SJSA1 (cell line): ENCODE measurements at places on chromosomes 11 and 22. TPM values are rescaled to one million over a fixed set of nuclear protein-coding genes. Genes with fewer than 3 reads are reported as not detected.
A peak's percentile ranks its signal among the peaks of the same experiment; 100 is the strongest.

SCGB1C1 gene
- total RNA-seq, result not detected in 2 replicates

ARHGAP42 gene
- total RNA-seq, result 17.2 and 20.3 TPM in 2 replicates

BTG4 gene
- 2.4 TPM in 1 of 2 replicates, not detected in the other for total RNA-seq

DRD4 gene
- not detected in 2 replicates for total RNA-seq

PRCP gene
- 37.2 and 38.5 TPM in 2 replicates for total RNA-seq

OR52I2 gene
- not detected in 2 replicates for total RNA-seq

APOBEC3H gene
- 1.4 TPM in 1 of 2 replicates, not detected in the other for total RNA-seq

CAPRIN1 gene
- 126 and 193 TPM in 2 replicates for total RNA-seq

AQP11 gene
- 0.18 TPM in 1 of 2 replicates, not detected in the other for total RNA-seq

RIBC2 gene
- not detected in 2 replicates for total RNA-seq

VSIG2 gene
- total RNA-seq, result not detected in 2 replicates

DNA sequence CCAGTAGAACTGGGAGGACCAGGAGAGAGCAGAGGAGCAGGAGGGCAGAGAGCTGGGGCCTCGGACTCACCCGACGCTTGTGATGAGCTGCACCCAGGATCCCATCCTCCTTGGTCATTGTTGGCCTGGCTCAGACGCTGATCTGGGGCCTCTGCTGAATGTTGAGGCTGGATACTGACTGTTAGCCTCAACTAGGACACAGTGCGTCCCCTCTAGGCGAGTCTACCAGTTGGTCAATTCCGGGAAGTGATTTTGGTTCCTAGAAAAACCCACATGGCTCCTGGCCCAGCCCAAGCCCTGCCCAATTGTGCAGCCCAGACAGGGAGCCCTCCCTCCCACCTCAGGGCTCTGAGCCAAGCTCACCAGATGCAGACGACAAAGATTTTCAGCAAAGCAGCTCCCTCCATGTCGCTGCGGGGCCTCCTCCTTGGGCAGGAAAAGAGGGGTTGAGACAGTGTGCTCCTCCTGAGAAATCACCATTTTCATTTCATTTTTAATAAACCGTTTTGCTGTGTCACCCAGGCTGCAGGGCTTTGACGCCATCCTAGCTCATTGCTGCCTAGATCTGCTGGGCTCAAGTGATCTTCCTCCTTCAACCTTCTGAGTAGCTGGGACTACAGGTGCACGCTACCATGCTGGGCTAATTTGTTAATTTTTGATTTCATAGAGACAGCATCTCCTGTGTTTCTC lies at the start of gene APOL4:
Gene APOL4 (minus strand): TSS at position 180 of the 690 bp plus-strand sequence. CDS start 75 bp downstream, at position 105.
- no peak for DNase-seq
- 0 out of 2 replicates have a peak, but pooled peaks cover 5% of the 10 kb centered on the region for H3K4me1 ChIP-seq
- no peaks in the 10 kb centered on the region for H3K27me3 ChIP-seq

- no peak overlapping the region for H3K4me3 ChIP-seq
- H3K4me1 ChIP-seq, result peaks cover 6% of the 10 kb centered on the region
- no peaks in the 10 kb centered on the region for H3K36me3 ChIP-seq
- H3K27me3 ChIP-seq, result no peaks in the 10 kb centered on the region
Measured at GRCh38 chr11:57439786-57440185, 12.9 kb upstream of the SLC43A3 start.

DNA sequence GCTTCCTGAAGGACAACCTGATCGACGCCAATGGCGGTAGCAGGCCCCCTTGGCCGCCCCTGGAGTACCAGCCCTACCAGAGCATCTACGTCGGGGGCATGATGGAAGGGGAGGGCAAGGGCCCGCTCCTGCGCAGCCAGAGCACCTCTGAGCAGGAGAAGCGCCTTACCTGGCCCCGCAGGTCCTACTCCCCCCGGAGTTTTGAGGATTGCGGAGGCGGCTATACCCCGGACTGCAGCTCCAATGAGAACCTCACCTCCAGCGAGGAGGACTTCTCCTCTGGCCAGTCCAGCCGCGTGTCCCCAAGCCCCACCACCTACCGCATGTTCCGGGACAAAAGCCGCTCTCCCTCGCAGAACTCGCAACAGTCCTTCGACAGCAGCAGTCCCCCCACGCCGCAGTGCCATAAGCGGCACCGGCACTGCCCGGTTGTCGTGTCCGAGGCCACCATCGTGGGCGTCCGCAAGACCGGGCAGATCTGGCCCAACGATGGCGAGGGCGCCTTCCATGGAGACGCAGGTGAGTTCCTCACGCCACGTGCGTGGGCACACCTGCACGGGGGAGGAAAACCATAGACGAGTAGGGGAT lies 1.5 kb downstream of the BCR start:
- no peak for DNase-seq
- peak overlapping the region; percentile 76 for H3K4me3 ChIP-seq
- peaks cover 50% of the 10 kb centered on the region for H3K4me1 ChIP-seq
- H3K27me3 ChIP-seq, result no peaks in the 10 kb centered on the region

DNA sequence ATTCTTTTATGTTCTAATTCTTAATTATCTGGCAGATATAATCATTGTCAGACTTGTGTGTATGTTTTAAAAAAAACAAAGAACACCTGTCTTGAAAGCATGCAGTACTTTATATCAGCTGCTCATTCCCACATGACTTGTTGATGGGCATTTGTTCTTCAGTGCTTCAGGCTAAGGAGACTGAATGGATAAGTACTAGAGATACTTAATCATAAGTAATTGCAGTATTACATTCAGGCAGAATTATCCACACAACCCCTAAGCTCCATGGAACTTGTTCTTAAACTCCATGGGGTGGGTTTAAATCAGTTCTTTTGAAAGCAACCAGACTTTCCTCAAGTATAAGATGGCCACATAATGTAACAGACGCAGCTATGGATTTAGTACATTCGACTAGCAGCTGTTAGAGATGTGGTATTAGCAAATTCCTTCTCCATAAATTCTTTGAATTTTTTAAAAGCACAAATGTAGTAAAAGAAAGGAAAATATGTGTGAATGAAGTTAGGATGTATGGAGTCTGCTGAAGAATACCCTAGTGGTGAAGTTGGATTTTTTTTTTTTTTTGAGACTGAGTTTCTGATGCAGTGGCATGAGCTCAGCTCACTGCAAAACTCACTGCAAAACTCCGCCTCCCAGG lies 3.0 kb downstream of the JAM3 start:
- H3K27me3 ChIP-seq, result peaks cover 13% of the 10 kb centered on the region
- no peak for DNase-seq
- H3K4me3 ChIP-seq, result no peak overlapping the region

GRCh38 chr11:60899046-60899936 lies 7.1 kb downstream of the PRPF19 start:
- peak; percentile 67 for DNase-seq
- no peak overlapping the region for H3K4me3 ChIP-seq
- H3K27ac ChIP-seq, result no peak overlapping the region
- no peaks in the 10 kb centered on the region for H3K4me1 ChIP-seq
- peaks cover 94% of the 10 kb centered on the region for H3K36me3 ChIP-seq

GRCh38 chr11:16223558-16223957 lies 132.8 kb downstream of the SOX6 start:
- H3K27ac ChIP-seq, result no peak overlapping the region
- DNase-seq, result no peak

- no peaks in the 10 kb centered on the region for H3K4me1 ChIP-seq
- H3K27me3 ChIP-seq, result no peaks in the 10 kb centered on the region
- no peak overlapping the region for H3K4me3 ChIP-seq
- no peak overlapping the region for H3K27ac ChIP-seq
- H3K36me3 ChIP-seq, result no peaks in the 10 kb centered on the region
Measured at GRCh38 chr11:128928400-128928799, 14.3 kb downstream of the TP53AIP1 start.

DNA sequence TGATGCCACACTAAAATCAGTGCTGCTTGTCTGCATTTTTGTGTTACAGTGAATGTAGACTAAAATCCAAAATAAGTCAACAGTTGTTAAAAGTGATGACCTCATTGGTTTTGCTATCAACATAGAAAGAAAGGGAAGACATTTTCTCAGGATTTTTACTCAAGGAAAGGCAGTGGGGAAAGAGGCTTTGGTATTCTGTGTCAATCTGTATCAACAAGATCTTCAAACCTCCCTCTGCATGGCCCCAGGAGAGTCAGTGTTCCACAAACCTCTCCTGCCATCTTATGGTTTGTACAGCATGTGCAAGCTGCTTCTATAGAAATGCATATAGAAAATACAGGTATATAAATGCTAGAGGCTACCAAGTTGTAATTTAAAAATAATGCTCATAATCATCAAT lies 13.8 kb upstream of the OR51M1 start:
- H3K4me1 ChIP-seq, result peaks cover 44% of the 10 kb centered on the region
- no peak overlapping the region for H3K4me3 ChIP-seq
- H3K27me3 ChIP-seq, result no peaks in the 10 kb centered on the region

DNA sequence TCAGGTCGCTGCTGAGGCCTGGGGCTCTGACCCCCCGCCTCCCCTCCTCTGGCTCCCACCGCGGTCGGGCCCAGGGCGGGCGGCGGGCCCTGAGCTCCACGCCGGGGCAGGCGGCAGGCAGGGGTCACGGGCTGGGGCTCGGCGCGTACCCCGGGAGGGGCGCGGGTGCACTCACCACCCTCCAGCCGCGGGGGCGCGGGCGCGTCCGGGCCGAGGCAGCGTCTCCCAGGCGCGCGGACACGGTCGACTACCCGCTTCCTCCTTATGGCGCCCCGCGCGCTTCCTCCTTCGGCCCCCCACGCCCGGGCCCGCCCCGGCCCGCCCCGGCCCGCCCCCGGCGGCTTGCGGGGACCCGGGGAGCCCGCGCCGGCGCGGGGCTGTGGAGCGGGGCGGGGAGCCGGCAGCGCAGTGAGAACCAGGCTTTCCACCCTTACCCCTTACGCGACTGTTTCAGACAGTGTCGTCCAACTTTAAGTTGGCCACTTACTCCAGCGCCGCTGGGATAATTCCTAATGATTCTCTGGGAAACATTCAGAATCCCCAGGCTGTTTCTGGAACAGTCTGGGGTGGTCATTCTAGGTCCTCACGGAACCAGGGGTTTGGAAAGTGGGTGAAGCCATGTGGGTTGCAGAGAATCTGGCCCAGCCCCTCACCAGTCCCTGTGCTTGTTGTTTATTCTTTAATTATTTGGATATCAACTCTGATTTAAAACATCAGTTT lies at the start of gene BID:
Gene BID (minus strand): TSS at position 264 of the 720 bp plus-strand sequence. CDS start 24,353 bp downstream, outside the sequence.
- peak within 1 kb of the TSS; percentile 73 for H3K4me3 ChIP-seq
- H3K4me1 ChIP-seq, result peaks cover 22% of the 10 kb centered on the region
- H3K27ac ChIP-seq, result no peak within 1 kb of the TSS
- no peaks in the 10 kb centered on the region for H3K36me3 ChIP-seq
- DNase-seq, result no peak

- H3K4me1 ChIP-seq, result no peaks in the 10 kb centered on the region
- no peak for DNase-seq
- H3K36me3 ChIP-seq, result no peaks in the 10 kb centered on the region
Measured at GRCh38 chr22:22698263-22698750, 53.9 kb downstream of the GGTLC2 start.

- H3K4me1 ChIP-seq, result peaks cover 84% of the 10 kb centered on the region
- no peaks in the 10 kb centered on the region for H3K36me3 ChIP-seq
- H3K27ac ChIP-seq, result peak overlapping the region; percentile 82
- no peak overlapping the region for H3K4me3 ChIP-seq
- peak; percentile 65 for DNase-seq
Measured at GRCh38 chr11:128714881-128715280, 21.0 kb downstream of the FLI1 start.

DNA sequence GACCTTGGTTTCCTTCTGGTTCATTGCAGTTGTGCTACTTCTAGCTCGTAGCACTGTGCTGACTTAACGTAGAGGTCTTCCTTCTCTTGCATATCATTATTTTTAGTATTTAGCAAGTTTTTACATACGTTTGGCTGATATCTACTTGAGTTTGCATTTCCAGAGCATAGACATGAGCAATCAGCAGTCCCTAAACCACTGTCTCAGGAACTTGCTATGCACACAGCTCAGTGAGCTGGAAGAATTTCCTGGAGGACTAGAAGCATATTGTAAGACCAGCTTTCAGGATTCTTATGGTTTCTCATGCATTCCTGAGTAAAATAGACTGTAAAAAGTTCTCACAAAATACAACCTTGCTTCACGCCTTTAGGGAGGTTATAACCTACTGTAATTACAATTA lies 226.7 kb upstream of the PDGFD start:
- no peak for DNase-seq
- H3K27ac ChIP-seq, result no peak overlapping the region
- H3K4me1 ChIP-seq, result no peaks in the 10 kb centered on the region
- H3K4me3 ChIP-seq, result no peak overlapping the region

- H3K36me3 ChIP-seq, result peaks cover 57% of the 10 kb centered on the region
- no peak overlapping the region for H3K27ac ChIP-seq
- H3K4me1 ChIP-seq, result peaks cover 25% of the 10 kb centered on the region
Measured at GRCh38 chr22:49965091-49966040, 4.8 kb downstream of the PIM3 start.

- H3K27ac ChIP-seq, result no peak overlapping the region
- no peaks in the 10 kb centered on the region for H3K4me1 ChIP-seq
- H3K36me3 ChIP-seq, result no peaks in the 10 kb centered on the region
- no peaks in the 10 kb centered on the region for H3K27me3 ChIP-seq
- H3K4me3 ChIP-seq, result no peak overlapping the region
- DNase-seq, result no peak
Measured at GRCh38 chr11:57001674-57002401, 13.1 kb downstream of the OR5AK2 start.

GRCh38 chr11:128195057-128195751 lies 392.2 kb downstream of the ETS1 start:
- H3K27ac ChIP-seq, result no peak overlapping the region
- no peak for DNase-seq
- H3K4me1 ChIP-seq, result no peaks in the 10 kb centered on the region
- H3K4me3 ChIP-seq, result no peak overlapping the region
- no peaks in the 10 kb centered on the region for H3K27me3 ChIP-seq

DNA sequence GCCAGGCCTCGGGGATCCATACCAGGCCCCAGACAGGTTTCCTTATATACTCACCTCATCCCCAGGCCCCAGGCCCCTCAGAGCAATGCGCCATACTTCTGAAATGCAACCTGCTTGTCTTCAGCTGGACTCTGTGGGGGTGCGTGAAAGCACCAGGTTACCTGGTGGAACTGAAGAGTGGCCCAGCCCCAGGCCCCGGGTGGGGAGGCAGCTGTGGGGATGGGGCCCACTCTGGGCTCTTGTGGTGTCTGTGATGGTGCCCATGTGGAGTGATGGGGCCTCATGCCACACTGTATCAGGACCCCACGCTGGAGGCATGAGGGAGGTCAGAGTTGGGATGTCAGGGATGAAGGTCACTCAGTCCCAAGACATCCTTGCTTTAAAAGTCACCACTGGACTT lies 999.0 kb downstream of the BRD1 start:
- H3K4me1 ChIP-seq, result no peaks in the 10 kb centered on the region
- DNase-seq, result no peak
- H3K27me3 ChIP-seq, result no peaks in the 10 kb centered on the region
- H3K36me3 ChIP-seq, result no peaks in the 10 kb centered on the region
- H3K27ac ChIP-seq, result no peak overlapping the region
- H3K4me3 ChIP-seq, result no peak overlapping the region

- peak within 1 kb of the TSS; percentile 99 for H3K27ac ChIP-seq
- no peaks in the 10 kb centered on the region for H3K27me3 ChIP-seq
- peaks cover 8% of the 10 kb centered on the region for H3K36me3 ChIP-seq
Measured at GRCh38 chr11:110296226-110297075, at the start of gene RDX. RDX (minus strand) TSS chr11:110296614; CDS start chr11:110279692, 16,922 bp downstream.

DNA sequence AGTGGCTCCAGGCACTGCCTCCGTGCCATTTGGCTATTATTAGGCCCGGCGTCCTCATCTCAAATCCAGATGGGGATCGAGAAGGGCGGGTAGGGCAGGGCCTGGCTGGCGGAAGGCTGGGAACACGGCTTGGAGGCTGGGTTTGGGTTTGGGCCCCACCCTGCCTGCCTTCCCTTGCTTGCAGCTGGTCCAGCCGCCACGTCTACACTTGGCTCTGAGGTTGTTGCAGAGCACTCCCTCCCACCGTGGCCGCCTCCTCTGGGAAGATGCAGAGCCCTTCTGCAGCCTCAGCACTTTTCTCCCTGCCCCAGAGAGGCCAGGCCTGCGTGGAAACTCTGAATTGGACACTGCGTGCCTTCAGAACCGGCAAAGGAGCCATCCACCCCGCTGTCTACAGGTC lies 5.2 kb upstream of the SMTN start:
- H3K36me3 ChIP-seq, result no peaks in the 10 kb centered on the region
- H3K27me3 ChIP-seq, result no peaks in the 10 kb centered on the region
- H3K4me3 ChIP-seq, result no peak overlapping the region
- DNase-seq, result no peak
- H3K4me1 ChIP-seq, result peaks cover 5% of the 10 kb centered on the region
